Stimulated activated CD8-positive, alpha-beta memory T cell treated with anti-CD3 and anti-CD28 coated beads, Interleukin-15, amount 100 ng/mL, for 24 hours (primary cell): ENCODE measurements at places on chromosomes 2 and 18.

DNA sequence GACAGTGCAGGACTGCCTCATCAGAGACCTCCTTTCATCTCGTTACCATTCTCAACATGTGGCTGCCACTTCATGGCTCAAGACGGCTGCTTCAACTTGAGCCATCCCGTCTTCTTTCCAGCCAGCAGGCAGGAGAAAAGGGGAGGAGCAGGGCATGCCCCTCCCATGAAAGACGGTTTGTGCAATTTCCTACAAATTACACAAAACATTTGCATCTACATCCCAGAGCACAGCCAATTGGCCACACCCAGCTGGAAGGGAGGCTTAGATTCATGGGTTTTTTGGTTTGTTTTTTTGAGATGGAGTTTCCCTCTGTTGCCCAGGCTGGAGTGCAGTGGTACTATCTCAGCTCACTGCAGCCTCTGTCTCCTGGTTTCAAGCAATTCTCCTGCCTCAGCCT is 11.8 kb downstream of the UCN start:
- no peak for DNase-seq

DNA sequence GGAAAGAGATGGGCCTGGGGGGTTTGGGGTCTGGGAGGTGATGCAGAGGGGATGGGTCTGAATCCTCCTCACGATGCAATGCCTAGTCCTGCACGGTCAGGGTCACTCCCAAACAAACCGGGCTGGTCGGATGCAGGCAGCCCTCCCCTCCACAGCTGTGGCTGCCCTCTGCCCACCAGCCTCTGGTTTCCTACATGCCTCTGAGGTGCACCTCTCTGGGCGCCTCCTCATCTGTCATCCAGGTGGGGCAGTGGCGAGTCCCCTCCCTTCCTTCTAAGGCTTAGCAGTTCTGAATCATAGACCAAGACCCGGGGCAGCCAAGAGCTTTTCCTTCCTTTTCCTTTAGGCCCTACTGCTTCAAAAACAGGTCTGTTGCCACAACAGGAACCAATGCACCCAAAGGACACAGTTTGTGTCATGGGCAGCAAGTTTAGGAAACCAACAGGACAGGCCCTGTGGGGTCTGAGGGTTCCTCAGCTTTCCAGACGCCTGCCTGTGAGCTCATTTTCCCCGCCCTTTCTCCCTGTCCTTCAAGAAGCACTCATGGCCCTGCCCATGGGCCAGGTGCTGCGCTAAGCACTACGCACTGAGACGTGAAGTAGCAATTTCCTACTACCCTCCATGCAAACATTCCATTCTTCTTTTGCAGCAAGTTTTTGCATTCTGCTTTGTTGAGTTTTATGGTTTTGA is 6.5 kb upstream of the MAL start:
- DNase-seq: no peak

GRCh38 chr2:68385220-68385906 is 20.3 kb downstream of the PLEK start:
- no peak for DNase-seq

DNA sequence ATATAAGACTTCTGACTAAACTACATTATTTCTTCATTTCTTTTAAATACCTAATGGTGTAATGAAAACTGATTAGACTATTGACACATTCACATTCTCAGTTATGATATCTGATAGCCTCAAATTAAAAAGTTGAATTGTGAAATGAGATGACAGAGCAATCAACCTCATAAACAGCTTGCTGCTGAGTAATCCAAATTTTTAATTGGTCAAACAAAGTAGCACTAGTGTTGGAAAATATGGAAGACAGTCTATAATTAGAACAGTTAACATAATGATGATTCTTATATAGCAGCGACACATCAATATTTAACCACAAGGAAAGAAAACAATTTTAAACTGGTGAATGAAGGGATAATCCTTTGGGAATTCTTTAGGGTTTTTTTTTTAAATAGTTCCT is 91.9 kb upstream of the LRP1B start:
- DNase-seq: no peak

DNA sequence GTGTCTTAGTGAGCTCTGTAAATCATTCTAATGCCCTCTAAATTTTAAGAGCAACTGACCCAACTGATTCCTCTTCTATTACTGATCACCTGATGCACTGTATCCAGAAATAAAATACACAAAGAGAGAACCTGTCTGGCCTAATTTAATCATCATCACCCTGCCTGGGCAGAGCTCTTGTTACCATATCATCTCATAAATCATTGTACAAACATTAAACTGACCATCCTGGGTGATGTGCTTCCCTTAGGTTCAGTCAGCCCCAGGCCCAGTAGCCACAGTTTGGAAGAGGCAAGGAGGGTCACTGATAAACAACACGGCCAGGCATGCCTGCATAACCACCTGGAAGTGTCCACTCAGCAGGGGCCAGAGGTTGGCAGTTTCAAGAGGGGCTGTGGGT is 22.7 kb upstream of the ACMSD start:
- DNase-seq: no peak

DNA sequence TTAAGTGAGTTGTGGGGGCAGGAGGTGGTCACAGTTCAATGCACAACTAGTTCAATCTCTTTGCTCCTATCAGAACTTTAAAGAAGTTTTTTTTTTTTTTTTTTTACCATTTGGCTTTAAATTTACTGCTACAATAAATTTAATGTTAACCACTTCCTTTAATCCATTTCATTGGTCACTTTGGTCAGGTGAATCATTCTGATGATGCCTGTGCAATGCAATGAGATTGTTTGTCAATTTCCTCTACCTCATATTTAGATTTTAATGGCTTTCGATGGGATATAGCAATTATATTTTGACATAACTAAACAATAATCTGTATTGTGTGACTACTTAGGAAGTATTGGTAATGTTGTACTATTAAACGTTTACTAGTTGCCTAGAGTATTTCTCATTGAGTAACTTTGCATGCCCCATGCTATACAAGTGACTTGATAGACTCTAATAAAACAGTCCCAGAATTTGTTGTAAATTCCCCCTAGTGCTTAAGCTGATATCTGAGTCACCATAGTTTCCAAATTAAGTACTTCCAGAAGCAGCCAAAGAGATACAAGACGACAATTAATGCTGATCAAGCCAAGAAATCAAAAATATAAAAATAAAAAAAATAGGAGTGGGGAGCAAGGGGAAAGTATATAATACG is 52.9 kb upstream of the SERPINB2 start:
- no peak for DNase-seq

DNA sequence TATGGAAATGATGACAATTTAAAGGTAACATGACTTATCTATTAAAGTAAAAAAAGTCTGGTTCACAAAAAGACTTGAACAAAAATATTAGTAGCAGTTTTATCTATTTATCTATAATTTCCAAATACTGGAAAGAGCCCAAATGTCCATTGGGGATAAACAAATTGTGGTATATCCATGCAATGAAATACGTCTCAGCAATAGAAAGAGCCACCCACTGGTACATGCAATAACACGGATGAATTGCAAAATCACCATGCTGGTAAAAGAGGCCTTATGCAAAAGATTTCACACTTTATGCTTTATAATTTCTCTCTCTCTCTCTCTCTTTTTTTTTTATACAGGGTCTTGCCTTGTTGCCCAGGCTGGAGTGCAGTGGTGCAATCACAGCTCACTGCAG is 91.4 kb upstream of the ASAP2 start:
- DNase-seq: no peak

- no peak for DNase-seq
Observed at GRCh38 chr2:147595200-147595599, 249.6 kb upstream of the ACVR2A start.

DNA sequence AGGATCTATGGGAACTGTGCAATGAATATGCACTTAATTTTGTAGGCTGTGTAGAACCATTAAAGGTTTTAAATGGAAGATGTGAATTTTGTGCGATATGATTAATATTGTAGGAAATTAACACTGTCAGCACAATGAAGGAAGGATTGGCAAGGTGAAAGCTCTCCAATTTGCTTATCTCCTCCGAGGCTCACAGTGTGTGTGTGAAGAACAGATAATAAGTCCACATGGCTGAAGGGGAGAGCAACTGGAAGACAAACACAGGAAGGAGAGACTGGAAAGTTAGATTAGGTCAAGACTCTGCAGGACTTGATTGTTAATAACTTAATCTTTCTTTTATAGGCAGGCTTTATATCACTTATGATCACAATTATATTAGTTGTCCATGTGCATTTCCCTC is 269.7 kb upstream of the VRK2 start:
- no peak for DNase-seq

DNA sequence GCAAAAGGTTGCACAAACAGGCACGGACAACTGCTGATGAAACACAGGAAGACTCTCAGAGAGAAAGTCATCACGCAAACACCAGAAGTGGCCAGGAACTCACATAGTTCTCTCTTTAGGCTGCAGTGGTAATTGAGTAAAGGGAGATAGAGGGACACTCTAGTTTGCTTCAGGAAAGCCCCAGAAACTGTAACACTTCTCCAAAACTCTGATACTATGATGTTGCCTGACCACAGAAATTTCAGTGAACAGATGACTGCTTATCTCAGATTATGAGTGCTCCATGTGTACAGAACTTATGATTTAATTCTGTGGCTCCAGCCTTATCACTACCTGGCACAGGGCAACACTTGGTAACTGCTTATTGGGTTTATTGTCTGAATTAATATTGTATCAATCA is 311.5 kb upstream of the GYPC start:
- DNase-seq: no peak
